ENCODE measurements at places on chromosomes 12 and 14.

DNA sequence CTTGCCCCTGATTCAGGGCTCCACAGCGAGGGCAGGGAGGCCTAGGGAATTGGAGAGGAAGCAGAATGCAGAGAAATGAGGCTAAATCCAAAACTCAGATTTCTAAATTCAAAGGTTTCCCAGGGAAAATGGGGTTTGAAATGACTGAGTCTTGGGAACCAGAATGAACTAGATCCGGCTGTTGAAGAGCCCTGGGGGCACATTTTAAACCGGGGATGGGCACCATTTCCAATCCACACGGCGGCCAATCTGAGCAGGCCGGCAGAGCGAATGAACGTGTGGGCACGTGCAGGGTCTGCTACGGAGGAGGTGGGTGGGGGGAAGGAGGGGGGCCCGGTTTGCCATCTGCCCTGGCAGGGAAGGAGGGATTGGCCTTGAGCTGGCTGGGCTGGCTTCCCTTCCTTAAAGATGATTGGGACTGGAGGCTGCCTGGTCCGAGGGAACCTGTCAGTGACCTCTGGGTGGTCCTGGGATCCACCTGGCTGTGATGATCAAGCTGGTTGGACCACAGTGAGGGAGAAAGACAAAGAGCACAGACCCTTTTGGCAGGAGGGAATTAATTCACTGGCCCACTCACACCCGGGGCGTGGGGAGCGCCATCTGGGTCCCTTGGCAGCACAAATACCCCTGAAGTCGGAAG is 161.0 kb downstream of the RBM19 start:
- no peak for DNase-seq

DNA sequence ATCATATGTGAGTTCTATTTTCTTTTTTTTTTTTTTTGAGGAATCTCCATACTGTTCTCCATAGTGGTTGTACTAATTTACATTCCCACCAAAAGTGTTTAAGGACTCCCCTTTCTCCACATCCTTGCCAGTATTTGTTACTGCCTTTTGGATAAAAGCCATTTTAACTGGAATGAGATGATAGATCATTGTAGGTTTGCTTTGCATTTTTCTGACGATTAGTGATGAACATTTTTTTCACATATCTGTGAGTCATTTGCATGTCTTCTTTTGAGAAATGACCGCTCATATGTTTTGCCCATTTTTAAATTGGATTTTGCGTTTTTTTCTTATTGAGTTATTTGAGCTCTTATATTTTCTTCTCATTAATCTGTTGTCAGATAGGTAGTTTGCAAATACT is 394.8 kb downstream of the LRFN5 start:
- no peak for DNase-seq

DNA sequence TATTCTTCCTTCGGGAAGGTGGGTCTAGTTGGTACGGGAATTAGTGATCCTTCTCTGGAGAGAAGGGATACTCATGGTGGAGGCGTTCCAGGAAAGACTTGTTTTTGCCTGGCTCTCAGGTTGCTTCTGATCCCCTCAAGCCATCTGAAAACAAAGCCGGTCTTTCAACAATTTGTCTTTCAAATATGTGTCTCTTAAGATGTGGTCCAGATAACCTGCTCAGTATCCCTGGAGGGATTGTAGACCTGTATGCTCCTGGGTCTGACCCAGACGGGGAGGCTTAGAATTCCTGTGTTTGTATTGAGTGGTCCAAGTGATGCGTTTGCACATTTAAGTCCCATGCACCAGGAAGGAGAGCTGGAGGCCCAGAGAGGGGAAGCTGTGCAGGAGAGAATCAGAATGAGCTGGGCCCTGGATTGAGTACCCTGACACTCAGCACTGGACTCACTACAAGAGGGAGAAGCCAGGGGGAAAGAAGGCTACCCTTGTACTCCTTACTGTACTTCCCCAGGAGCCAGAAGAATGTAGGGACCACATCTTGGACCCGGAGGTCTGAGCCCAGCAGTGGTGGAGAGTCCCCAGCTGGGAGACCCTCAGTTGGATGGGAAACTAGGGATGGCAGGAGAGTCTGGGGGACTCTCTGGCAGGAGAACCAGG is 40.4 kb downstream of the ERH start:
- DNase-seq = no peak

DNA sequence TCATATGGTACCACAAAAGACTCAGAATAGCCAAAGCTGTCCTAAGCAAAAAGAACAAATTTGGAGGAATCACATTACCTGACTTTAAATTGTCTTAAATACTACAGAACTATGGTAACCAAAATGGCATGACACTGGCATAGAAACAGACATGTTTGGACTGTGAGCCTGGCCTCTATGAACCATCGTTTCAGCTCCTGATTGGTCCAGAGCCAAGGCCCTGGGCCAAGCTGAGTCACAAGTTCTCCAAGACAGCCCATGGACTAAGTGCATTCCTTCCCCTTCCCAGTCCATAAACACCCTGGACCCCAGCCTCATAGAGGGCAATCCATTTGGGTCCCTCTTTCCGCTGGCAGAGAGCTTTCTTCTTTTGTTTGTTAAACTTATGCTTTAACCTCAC is 12.1 kb upstream of the PRR4 start:
- DNase-seq = no peak

- DNase-seq = no peak
These were observed 220.7 kb upstream of the EGLN3 start for GRCh38 chr14:34171431-34172172.

- DNase-seq = no peak
These were observed 4.9 kb downstream of the AQP5 start for GRCh38 chr12:49966511-49967041.

DNA sequence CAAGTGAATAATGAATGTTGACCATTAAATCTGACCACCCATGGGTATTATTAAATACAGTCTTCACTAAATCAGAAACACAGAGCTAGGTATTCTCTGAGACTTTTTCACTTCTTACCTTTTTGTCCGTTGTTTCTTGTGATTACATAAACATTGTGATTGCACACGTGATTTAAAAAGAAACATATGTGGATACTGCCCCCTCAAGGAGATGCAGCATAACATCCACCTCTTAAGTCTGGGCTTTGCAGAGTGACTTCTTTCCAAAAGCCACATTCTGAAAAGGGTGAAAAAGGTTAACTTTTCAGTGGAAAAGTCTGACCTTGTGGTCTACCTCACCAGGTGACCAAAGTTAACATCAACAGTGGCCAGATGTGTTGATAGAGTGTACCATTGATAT is 185.5 kb upstream of the FAR2 start:
- DNase-seq = no peak

GRCh38 chr12:74551291-74551690 is 13.7 kb downstream of the ATXN7L3B start:
- no peak for DNase-seq

DNA sequence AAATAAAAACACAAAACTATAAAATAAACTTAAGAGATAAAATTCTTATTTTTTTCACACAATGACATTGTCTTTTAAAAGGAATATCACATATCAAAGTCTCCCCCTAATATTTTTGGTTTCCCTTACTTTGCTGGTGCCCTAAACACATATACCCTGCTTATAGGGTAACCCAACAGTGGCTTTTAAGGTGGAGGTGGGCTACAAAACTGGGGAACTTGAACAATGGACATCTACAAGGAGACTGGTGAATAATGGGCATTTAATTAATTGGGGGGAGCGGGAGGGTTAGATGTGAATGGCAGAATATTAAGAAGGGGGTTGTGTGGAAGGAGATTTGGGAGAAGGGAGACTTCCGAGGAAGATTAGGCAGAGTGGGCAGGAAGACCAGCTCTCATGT is 9.6 kb downstream of the B4GALNT1 start:
- no peak for DNase-seq

- DNase-seq = peak; percentile 55
These were observed 1.0 kb downstream of the ITFG2 start for GRCh38 chr12:2813214-2814185.

GRCh38 chr12:11709513-11709912 is 60.0 kb downstream of the ETV6 start:
- no peak for DNase-seq

- DNase-seq = no peak
These were observed 274.5 kb downstream of the MED13L start for GRCh38 chr12:116002890-116003536.

- no peak for DNase-seq
These were observed 11.2 kb upstream of the AK7 start for GRCh38 chr14:96380735-96381134.

GRCh38 chr12:12929696-12930095 is 22.3 kb downstream of the GPRC5D start:
- DNase-seq = no peak

GRCh38 chr12:97567619-97568110 is 105.1 kb downstream of the RMST start:
- no peak for DNase-seq

DNA sequence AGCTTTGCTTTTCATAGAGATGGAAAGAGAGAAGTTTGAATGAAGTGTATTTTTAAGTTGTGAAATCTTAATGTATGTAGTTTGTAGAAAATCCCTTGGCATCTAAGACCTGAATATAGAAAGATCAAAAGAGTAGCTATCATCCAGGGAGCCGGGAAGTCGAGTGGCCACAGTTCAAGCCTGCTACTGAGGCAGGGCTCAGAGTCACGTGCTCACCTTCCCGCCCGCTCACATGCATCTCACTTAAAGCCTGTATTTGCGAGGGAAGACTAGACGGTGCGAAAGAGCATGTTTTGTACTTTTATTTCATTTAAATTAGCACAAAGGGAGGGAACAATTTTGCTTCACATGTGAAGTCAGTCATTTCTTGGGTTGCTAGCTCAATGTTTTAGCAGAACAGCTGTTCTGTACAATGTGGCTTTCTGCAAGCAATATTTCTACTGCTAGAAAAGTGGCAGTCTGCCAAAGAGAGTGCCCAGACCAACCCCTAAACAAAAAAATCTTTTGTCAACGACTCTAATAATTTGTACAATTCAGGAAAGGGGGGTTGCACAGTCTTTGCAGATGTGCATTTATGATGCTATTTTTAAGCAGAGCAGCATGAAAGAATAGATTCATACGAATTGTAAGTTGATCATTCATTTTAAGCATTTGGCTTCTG is 290.7 kb downstream of the NPAS3 start:
- DNase-seq = no peak

Data from CD8-positive, alpha-beta T cell (primary cell).